ENCODE measurements at places on chromosomes 6 and 20.

- peak; percentile 32 for DNase-seq
These were observed 600.4 kb upstream of the JAG1 start for GRCh38 chr20:11274141-11274594.

- DNase-seq = peak; percentile 25
These were observed 838.4 kb downstream of the DHX35 start for GRCh38 chr20:39800548-39800947.

GRCh38 chr20:9838378-9839295 lies at the start of gene PAK5:
Gene PAK5, minus strand, starts transcription at chr20:9839076. Its CDS starts 194,748 bp downstream, at chr20:9644328.
- DNase-seq = no peak

- DNase-seq = no peak
These were observed 83.3 kb downstream of the GMDS start for GRCh38 chr6:2162079-2162445.

DNA sequence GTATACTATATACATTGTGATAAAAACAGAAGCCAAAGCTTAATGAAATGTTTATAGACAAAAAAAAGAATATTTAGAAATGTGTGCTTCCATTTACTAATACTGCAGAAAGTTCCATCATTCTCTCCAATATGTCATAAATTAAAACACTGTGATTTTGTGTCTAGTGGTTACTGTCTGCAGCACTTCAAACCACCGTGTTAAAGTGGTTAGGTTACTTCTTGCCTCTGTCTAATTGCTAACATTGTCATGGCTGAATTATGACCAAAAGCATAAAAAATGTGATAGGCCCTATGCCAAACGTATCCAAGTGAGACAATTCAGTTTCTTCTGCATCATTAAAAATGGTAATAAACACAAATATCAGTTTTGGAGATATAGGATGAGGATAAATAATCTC lies 52.7 kb upstream of the CST5 start:
- no peak for DNase-seq

- no peak for DNase-seq
These were observed 27.0 kb downstream of the SOD2 start for GRCh38 chr6:159665868-159666635.

DNA sequence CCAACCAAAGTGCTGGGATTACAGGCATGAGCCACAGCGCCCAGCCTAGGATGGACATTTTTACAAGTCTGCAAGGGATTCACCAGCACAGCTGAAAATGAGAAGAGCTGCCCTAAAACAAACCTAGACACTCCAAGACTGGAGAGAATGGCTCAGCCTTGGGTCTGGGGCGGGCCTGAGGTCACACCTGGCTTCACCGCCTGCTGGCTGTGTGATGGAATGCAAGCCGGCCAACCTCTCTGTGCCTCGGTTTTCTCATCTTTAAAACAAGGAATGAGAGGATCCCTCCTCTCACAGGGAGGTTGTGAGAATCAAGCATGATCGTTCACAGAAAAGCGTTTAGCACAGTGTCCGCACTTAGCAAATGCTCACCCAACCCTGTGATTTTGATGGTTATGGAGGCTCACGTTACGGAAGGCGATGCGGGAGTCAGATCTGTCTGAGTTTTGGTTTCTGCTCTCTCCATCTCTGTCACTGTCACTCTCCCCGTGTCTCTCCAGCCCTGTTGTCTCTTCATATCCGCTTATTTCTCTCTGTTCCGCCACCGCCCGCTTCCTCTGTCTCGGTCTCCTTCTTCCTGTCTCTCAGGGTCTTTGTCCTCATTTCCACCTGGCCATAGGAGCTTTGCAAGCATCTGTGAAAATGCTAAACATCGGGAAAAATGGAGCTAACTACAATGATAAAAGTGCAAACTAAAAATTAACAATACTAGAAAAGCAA lies 47.6 kb downstream of the CEBPB start:
- DNase-seq = no peak

DNA sequence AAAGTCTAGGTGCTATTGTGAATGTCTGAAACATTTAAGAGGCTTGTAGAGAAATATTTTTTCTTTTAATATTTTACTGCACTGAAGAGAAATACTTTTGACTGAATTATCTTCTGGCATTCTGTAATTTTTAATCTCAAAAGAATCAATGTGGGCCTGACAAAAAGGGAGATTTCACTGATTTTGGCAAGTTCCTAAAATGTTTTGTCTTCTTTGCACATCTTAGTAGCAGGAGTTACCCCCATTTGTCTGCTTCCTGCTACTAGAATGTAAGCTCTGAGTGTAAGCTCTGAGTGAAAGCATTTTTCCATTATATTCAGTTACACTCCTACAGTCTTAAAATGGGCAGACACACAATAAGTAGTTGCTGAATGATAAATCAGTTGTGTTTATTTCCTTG lies 31.1 kb downstream of the HDAC2 start:
- DNase-seq = no peak

GRCh38 chr20:31587545-31588389 lies 17.3 kb upstream of the ID1 start:
- DNase-seq = peak; percentile 79

- DNase-seq = no peak
These were observed 46.0 kb downstream of the RREB1 start for GRCh38 chr6:7153789-7154188.

- no peak for DNase-seq
These were observed 37.1 kb upstream of the UTRN start for GRCh38 chr6:144248003-144248402.

DNA sequence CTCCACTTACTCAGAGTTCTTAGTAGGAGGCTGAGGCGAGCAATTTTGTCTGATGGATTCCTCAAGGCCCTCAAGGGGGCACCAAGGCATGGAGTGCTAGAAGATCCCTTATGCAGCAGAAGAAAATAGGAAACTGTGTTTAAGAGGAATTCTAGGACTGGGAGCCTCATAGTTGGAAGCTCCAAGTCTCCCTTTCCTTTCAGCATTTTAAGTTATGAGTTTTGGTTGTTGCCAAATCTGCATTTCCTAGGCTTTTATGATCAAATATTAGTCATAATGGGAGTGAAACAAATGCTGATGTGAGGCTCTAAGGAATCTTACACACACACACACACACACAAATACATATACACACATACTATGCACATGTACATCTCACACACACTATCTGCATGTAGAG lies 714.0 kb downstream of the UTRN start:
- DNase-seq = no peak

DNA sequence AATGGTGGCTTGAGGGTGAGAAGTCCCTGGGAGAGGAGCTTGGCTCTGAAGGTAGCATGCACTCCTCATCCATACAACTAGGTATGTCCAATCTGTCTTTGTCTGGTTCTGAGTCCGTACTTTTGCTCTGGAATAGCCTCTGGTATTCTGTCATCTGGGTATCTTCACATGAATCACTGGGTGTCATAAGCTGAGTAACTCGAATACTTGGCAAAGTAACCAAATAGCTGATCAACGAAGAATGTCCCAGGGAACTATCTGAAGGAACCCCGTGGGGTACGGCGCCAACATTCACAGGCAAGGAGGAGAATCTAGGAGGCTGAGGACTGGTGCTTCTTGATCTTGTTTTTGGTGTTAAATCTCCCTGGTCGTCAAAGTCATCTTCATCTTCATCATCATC lies 184.8 kb downstream of the HIVEP2 start:
- DNase-seq = no peak

- peak; percentile 99 for DNase-seq
These were observed at the start of gene DSN1 for GRCh38 chr20:36773597-36774390. Gene DSN1, minus strand, starts transcription at chr20:36773763. Its CDS starts 2,305 bp downstream, at chr20:36771458.

DNA sequence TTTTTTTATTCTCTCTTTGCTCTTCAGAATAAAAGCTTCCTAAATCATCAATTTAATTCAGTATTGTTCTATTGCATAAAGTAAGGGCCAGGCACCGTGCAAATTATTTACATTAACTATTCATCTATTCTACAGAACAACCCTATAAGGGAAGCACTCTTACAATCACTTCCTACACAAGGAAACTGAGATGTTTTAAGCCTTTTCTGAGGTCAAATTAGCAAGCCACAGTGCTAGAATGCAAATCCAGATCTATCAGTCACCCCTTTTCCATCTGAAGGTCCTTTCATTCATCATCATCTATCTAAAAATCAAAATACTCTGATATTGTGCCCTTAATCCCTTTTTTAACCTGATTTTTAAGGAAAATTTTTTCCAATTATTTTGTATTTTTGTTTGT lies 31.2 kb downstream of the FRK start:
- DNase-seq = no peak

- no peak for DNase-seq
These were observed 526.0 kb upstream of the SOX4 start for GRCh38 chr6:21067521-21067920.

DNA sequence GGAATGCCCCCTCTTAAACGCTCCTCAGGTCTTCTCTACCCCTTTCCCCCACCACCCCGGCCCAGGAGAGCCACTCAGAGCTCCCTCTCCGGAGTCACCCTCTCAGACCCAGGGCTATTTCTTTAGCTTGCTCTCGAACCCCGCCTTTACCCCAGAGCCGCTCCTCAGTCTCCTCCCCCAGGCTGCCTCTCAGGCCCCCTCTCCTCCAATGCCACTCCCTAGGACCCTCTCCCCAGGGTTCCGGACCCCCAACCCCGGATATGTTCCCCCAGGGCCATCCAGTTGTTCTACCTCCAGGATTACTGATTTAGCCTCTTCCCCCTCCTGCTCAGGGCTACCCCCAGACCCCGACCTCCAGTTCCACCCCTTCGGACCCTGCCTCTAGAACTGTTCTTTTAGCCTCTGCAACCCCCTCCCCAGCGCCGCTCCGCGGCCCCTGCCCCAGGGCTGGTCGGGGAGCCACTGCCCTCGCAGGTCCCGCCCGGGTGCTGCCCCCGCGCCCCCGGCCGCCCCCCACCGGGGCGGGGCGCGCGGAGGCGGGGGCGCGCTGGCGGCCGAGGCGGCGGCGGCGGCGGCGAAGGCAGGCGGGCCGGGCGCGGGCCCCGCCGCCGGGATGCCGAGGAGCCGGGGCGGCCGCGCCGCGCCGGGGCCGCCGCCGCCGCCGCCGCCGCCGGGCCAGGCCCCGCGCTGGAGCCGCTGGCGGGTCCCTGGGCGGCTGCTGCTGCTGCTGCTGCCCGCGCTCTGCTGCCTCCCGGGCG lies at the start of gene MMP24:
TSS of gene MMP24 (plus strand) at position 565 of the 758 bp plus-strand sequence. CDS start at position 614, 49 bp downstream.
- no peak for DNase-seq

DNA sequence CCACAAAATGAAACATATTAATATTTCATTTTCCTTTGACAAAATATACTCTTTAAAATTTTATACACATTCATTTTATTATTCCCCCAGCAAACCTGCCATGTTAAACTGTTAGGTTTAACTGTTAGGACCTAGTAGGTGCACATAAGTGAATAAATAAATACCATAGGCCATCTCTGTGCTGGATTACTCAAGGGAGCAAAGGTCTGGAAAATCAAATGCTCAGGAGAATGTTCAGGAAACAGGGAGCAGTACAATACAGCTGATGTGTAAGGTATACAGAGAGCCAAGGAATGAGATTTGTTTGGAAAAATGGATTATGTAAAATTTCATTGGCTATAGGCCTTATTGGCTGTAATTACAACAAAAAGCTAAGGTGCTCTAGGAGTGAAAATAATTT lies 339.3 kb downstream of the BCKDHB start:
- no peak for DNase-seq

DNA sequence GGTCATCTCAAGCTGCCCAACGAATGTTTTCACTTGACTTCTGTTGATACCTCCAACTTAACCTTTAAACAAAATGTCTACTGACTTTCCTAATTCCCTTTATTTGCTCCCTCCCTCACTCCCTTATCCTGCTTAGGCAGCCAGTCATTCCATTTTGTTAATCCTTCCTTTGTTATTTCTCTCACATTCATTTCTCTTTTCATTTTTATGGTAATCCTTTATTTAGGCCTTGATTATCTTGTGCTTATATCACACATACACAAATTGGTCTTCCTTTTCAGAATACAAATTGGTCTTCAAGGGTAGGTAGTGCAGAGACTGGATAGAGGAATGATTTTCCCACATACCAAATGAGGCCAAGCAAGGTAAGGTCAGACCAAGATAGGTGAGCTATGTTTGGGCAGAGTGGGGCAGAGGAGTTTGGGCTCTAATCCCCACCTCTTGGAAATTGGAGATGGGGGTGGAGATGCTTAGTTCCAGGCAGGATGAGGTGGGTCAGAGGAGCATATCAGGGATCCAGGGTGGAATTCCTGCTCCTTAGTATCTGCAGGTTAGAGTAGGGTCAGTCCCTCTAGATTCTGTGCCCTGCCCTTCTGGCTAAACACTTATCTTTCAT lies 2.0 kb upstream of the SPACA1 start:
- DNase-seq = no peak

DNA sequence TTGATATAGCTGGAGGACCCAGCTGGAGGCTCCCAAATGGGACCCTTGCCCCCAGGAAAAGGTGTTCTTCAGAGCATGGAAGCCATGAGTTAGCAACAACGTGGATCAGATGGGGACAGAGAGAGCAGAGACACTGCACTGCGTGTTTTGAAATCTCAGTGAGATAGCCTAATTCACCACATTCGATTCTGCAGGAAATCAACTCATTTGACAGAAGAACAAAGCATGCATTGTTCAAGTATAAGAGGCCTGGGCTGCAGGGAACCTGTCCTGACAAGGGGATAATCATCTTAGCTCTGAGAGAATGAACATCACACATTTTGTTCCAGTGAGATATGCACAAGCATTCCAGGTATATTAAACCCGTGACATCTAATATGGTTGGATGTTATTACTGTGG lies 450.2 kb downstream of the CDH26 start:
- DNase-seq = no peak

DNA sequence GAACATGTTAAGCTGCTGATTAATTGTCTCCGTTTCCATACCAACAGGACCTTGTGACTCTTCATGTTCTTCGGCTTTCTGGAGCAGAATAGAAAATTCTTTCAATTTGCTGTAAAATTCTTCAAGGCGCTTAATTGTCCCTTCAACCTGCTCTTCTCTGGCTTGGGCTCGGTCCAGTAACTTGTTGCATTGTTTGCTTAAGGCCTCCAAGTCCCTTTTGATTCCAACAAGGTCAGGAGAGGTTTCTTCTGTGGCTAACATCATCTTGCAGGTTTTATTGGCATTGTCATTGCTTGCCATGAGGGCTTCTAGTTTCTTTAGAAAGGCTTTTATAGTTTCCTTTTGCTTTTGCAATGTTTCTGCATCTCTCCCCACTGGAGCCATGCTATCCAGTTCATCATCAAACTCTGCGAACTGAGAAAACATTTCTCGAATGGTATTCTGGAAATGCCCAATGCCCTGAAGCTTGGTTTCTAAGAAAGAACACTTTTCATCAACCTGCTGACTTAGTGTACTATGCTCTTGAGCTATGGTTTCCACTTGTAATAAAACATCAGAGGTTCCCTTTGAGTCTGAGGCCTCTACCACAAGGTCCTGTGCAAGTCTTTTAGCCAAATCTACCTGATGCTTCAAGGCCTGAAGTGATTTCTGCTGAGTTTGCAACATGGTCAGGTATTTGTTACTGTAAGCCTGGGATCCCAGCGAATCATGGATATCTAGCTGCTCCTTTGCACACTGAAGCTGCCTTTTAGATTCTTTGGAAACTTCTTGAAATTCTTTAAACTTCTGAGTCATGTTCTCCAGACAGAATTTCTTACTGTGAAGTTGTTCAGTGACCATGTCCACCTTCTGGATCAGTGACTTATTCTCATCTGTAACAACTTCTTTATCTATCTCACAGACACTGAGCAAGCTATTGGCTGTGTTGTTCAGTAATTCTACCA lies 90.2 kb downstream of the DST start:
- DNase-seq = no peak
